ENCODE measurements at places on chromosomes 5 and 9.

GRCh38 chr5:110038297-110038997 is 348.7 kb downstream of the MAN2A1 start:
- DNase-seq = no peak

DNA sequence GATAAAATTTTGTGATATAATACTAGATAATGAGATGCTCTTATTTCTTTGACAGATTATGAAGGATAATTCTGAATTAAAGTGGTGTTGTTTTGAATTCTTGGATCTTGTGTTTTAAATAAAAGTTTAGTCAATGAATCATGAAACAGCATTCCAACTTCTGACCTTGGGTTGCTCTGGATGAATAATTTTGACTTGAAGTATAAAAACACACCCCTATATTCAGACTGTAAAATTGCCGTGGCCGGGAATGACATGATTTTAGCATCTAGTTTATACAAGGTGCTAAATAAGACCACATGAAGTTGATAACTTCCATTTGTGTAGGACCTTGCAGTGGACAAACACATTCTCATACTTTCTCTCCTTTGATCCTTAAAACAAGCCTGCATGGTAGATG is 67.2 kb upstream of the DAP start:
- DNase-seq = no peak

- DNase-seq = peak; percentile 91
Measured at GRCh38 chr9:131762356-131762932, 22.6 kb upstream of the RAPGEF1 start.

- DNase-seq = no peak
Measured at GRCh38 chr5:165404917-165405316, 1899.5 kb downstream of the MAT2B start.

GRCh38 chr5:93874491-93874890 is 133.1 kb upstream of the POU5F2 start:
- DNase-seq = no peak
